ENCODE measurements at places on chromosomes 6 and 20. TPM values are rescaled to one million over a fixed set of nuclear protein-coding genes. Genes with fewer than 3 reads are reported as not detected.

- no peak for DNase-seq
Observed at GRCh38 chr6:43735642-43736199, 34.3 kb upstream of the VEGFA start.

DNA sequence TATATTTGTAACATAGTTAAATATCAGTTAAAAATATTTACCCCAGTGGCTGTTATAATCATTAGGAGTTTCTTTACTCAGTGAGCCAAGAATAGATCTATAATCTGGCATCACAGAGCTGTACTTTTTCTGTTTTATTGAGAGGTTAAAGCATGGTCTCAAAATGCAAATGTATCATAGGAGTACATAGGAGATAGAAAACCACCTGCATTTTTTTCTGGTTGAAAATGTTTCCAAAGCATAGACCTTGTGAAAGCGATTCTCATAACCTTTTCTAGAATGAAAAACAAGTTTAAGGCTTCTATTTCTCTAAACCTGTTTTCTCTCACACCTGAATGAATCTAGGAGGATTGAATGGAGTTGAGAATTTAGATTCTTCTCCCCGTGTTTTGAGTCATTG, 14.4 kb downstream of the KCNQ5 start:
- DNase-seq, result no peak

The FOXQ1 gene
- 108 TPM for total RNA-seq

DNA sequence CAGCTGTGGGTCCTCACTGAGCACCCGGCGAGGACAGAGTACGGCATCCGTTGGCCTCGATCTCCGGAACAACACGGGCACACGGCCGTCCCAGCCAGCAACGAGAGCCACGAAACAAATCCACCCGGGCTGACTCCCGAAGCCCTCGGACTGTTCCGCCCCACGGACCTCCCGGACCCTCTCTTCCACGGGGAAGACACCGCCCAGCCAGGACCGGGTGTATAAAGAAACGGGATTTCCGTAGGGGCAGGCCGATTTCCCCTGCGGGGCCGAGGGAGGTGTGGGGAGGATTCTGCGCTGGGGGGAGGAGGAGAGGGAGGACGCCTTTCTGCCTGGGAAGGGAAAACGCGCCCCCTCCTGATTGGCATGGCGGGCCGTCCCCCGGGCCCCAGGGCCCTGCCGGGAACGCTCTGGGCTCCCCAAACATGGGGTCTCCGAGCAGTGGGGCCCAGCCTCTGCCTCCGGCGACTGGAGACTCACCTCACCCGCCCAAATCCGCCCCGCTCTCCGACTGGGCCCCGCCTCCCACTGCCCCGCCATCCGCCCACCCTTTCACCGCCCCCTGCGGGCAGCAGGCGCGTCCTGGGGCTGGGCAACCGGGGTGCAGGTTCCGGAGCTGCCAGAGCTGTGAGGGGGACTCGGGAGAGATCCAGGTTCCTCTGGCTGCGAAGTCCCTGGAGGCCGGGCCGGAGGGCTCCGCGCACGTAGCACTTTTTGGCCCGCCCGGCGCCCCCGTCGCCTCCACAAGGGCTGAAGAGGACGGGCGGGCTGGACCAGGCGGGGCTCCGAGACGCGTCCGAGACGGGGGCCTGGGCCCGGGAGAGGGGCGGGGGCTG, 679 bp upstream of the PPDPF start:
- no peak for DNase-seq

The BMP7 gene
- not detected for total RNA-seq

The GJA1 gene
- total RNA-seq, result not detected

DNA sequence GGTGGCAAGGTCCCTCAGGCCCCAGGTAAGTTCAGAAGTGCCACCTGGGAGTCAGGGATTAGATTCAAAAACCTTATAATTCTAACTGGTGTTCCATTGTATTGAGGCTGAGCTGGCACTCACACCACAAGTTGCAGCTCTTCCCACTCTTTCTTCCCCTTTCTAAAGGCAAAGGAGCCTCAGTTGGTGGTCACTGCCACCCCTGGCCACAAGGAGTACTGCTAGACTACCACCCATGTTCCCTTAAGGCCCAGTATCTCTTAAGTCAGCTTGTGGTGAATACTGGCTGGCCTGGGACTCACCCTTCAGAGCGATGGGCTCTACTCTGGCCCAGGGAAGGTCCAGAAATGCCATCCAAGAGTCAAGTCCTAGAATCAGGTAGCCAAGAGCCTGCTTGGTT, 421.1 kb upstream of the KHDRBS2 start:
- DNase-seq, result peak; percentile 14
